HAP-1 (cell line): ENCODE measurements at places on chromosomes 16 and 17.

GRCh38 chr17:61322325-61323002 lies 77.2 kb upstream of the TBX2 start:
- no peak for DNase-seq

- DNase-seq, result no peak
These were observed 229.0 kb upstream of the NLRP1 start for GRCh38 chr17:5813357-5813756.

DNA sequence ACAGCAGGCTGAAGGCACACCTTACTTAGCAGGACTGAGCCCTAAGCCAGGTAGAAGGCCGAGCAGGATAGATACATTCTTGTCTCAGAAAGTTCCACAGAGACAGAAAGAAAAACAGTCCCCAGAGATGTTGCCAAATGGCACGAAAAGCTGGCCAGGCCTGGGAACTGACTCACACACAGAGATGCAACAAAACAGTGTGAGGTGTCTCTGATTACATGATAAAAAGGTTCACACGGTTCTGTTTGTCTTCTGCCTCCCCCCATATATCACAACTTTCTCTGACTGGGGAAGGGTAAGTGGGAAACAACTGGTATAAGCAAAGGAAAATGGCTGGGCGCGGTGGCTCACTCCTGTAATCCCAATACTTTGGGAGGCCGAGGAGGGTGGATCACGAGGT lies 1.7 kb downstream of the WBP2 start:
- DNase-seq, result no peak

GRCh38 chr17:41540921-41541625 lies 13.0 kb upstream of the KRT19 start:
- DNase-seq, result no peak

DNA sequence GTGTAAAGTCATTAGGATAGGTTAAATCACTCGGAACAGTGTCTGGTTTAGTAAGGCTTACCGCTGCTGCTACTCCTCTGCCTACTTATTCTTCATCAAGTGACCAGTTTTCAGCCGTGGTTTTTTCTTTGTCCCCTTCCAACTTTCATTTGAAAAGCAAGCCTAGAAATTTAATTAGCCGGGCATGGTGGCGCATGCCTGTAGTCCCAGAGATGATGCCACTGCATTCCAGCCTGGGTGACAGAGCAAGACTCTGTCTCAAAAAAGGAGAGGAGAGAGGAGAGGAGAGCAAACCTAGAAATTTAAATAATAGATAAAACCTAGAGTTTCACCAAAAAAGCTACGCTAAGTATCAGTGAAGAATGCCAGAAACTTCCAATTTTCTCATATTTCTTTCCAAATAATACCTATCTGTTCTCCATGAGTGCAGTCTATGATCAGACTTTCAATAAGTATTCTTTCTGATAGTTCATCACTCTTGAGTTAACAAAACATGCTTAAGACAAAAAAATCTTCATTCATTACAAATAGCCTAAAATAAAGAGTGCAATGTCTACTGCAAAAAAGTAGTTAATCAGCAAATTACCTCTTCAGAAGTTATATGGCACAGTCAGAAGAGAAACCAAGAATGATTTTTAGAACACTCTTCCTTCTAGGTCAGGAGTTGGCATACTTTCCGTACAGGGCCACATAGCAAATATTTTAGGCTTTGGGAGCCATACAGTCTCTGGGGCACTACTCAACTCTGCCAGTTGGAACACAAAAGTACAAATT lies 15.1 kb downstream of the ANKFY1 start:
- DNase-seq, result no peak
